ENCODE measurements at places on chromosomes 4 and X. TPM values are rescaled to one million over a fixed set of nuclear protein-coding genes. Genes with fewer than 3 reads are reported as not detected.

DNA sequence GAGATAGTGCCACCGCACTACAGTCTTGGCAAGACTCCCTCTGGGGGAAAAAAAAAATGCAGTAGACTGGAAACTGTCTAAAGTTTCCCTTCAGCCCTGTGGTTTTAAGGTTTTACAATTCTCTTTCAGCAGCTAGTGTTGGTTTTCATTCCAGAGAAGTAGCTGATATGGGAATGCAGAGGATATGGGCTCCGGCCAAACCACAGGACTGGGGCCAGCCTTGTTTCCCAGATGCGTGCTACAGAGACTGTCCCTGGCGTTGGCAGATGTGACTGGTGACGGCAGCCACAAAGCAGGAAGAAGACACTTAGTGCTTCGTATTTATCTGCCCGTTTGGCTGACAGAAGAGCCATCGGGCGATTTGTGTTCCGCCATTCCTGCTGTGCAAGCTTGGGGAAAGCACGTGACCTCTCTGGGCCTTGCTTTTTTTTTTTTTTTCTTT lies 43.2 kb downstream of the ZBTB49 start:
- peak; percentile 88 for DNase-seq

Gene ATP5ME
- total RNA-seq, result 214 TPM

DNA sequence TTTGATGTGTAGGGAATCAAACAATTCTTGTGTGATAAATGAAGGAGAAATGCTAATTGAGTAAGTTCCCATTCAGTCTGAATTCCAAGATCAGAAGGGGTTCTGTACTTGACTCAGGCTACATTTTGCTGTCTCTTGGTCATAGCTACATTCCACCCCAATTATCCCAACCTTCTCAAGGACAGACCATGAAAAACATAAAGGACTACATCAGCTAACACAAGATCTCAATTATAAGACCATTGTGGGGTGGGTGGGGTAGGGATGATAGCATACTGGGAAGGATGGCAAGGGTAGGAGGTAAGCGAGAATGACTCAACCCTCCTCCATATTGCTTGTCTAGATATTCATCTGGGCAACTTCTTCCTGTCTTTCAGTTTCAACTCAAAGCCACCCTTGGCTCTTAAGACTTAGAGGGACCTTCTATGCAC lies 87.4 kb upstream of the ETNPPL start:
- peak; percentile 9 for DNase-seq

Gene ZMAT1
- total RNA-seq, result 0.16 TPM

DNA sequence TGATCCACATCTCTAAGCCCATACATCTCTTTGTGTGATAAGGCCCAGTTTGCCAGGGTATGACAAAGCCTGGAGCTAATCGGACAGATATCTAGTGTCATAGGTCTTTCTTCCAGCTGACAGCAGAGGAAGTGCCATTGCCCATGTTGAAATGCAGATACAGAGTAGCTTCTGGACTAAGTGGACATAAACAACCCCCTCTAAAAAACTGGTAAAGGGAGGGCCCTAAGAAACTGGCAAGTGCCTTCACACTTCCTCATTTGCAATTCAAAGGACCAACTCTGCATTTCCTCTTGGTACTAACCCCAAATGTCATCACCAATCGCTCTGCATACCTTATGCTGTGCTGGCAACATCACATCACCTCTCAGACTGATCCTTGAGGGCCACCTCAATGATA lies 20.8 kb downstream of the ARHGEF6 start:
- DNase-seq, result no peak

DNA sequence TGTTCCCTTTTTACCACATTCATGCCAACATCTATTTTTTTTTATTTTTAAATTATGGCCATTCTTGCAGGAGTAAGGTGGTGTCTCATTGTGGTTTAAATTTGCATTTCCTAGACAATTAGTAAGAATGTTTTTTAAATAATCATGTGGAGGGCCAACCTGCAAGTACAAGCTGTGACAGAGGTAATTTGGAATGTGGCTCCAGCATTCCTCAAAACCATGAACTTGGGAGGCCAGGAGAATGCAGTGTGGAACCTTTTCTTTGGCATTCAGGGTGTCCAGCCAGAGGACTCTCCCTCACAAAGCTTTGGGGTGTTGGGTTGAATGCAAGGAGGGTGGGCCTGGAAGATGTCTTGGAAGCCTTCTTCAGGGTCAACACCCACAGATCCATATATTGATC lies 7.3 kb upstream of the TMEM185A start:
- peak; percentile 1 for DNase-seq

GRCh38 chr4:95984081-95984480 lies 144.2 kb downstream of the PDHA2 start:
- no peak for DNase-seq

Gene SLC10A6
- not detected for total RNA-seq

GRCh38 chrX:21798677-21799219 lies 40.7 kb upstream of the MBTPS2 start:
- DNase-seq, result peak; percentile 95

DNA sequence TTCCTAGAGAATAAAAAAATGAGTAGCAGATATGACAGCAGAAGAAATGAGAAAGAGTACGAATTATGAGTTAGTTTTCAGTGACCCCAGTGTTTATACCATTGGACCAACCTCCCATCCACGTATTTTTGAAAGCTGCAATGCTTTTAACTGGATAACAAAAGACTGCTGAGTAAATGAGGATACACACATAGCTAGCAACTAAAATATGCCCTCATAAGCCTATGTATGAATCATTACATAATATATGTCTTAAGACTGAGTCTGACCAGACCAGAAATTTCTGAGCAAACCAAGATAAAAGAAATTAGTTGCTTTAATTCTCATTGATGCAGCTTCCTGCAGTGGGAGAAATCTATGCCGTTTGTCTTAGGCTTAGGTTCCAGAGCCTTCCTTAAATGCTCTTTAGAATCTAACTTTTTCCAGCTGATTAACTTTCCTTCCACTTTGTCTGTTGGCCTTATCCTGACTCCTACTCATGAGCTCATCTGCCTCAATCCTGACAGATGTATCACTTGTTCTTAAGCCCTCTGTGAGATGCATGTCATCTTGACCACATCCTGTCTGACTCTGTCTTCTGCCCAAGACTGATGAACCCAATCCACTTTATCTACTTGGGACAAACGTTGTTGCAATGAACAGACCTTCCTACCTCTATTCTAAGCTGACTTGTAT lies 301.4 kb upstream of the AADAT start:
- peak; percentile 92 for DNase-seq

- DNase-seq, result no peak
These were observed 59.2 kb upstream of the TMEM47 start for GRCh38 chrX:34716302-34716701.

GRCh38 chrX:105610411-105610810 lies 211.9 kb upstream of the NRK start:
- DNase-seq, result no peak

GRCh38 chrX:39724544-39724943 lies 373.2 kb downstream of the BCOR start:
- no peak for DNase-seq

Gene GLRA3
- not detected for total RNA-seq

Gene CCKAR
- total RNA-seq, result not detected

- DNase-seq, result no peak
These were observed 181.6 kb upstream of the NOCT start for GRCh38 chr4:138833974-138834373.

DNA sequence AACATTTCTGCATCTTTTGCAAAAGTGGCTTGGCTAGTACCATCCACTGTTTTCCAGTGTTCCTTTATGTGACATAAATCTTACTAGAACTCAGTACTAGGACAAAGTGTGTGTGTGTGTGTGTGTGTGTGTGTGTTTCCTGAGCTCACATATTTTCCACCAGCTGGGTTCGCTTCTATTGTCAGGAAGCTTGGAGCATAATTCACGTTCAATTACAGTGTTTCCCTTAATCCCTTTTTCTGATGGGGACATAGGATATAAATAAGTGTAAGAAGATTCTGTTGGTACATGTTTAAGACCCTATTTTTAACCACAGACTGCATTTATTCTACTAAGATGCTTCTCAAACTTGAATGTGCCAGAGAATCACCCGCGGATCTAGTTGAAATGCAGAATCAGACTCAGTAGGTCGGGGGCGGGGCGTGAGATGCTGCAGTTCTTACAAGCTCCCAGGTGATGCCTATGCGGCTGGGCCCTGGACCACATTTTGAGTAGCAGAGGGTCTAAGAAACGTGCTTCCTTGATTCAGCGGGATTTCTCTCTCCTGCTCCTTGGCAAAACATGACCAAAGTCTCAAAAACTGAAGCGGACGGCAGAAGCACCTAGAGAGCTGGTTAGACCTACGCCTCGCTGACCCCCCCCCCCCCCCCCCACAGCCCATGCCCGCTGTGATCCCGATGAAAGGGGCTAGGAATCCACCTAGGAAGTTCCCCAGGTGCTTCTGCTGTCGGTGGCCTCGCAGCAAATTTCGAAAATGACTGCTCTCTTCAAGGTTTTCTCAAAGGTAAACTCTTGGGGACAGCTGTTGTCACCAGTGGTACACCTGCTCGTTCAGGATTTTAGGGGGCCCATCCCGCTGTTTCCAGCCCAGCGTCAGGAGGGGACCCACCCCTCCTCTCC lies 797 bp downstream of the CD99L2 start:
- DNase-seq, result peak; percentile 10

DNA sequence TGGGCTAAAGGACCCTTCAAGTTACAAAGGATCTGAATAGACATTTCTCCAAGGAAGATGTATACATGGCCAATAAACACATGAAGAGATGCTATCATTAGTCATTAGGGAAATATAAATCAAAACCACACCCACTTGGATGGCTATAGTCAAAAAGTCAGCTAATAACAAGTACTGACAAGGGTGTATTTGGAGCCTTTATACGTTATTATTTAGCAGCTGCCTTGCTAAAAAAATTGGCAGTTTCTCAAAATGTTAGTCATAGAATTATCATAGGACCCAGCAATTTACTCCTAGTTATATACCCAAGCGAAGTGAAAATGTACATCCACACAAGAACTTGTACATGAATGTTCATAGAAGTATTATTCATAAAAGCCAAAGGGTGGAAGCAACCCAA lies 112.7 kb upstream of the DUSP21 start:
- DNase-seq, result no peak

GRCh38 chr4:53037892-53038291 lies 175.8 kb downstream of the RASL11B start:
- no peak for DNase-seq

DNA sequence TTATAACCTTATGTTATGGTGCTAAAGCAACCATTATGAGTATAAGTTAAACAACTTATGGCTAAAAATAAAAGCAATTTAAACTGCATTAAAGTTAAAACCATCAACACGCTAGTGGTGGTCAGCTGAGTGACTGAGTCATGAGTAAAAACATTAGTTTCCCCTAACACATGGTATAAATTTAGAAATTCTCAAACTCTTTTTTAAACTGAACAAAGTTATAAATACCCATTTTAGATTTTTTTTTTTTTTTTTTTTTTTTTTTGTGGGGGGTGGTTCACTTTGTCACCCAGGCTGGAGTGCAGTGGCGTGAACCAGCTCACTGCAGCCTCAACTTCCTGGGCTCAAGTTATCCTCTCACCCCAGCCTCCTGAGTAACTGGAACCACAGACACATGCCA lies 5.4 kb upstream of the BBS7 start:
- no peak for DNase-seq

Gene NIPAL1
- 2.1 TPM for total RNA-seq

GRCh38 chr4:54727346-54727745 lies 69.6 kb downstream of the KIT start:
- no peak for DNase-seq

- no peak for DNase-seq
These were observed 72.0 kb upstream of the PJA1 start for GRCh38 chrX:69237236-69237635.

DNA sequence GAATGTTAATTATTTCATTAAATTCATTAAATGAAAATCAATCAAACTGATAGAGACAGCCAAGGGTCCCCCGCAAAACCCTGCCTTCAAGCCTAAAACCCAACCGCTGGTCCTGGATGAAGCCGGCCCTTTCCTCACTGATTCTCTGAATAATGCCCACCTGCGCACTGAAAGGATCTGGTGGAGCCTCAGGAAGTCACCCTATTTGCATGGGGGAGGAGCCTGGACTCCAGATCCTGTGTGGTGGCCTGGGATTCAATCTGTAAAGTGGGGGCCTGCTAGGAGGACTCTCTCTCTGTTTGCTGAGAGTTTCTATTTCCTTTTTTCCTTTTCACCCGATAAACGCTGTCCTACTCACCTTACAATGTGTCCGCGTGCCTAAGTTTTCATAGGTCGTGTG lies 97.9 kb upstream of the ADAMTS3 start:
- DNase-seq, result no peak

GRCh38 chrX:114615765-114616164 lies 31.9 kb downstream of the HTR2C start:
- DNase-seq, result no peak

- no peak for DNase-seq
These were observed 16.9 kb downstream of the STAP1 start for GRCh38 chr4:67575232-67576058.

Gene PARM1
- total RNA-seq, result not detected

DNA sequence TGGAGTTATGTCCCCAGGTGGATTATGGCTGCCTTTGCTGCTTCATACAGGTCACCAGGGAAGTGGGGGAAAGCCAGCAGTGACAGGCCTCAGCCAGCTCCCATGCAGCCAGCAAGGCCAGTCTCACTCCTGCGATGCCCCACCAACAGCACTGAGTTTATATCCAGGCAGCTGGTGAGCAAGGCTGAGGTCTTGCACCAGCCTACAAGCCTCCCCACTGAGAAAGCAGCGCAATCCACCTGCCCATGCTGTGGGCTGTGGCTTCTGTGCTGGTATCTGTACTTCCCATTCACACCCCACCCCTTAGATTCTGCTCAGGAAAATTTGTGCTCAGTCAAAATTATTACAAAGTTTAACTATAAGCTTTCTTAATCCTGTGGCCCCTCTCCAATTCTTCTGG lies 153.5 kb downstream of the HHIP start:
- DNase-seq, result no peak

Gene UCHL1
- not detected for total RNA-seq

Gene PRDM8
- total RNA-seq, result 15.0 TPM

- no peak for DNase-seq
These were observed 235.2 kb downstream of the FRAS1 start for GRCh38 chr4:78292341-78292740.

Data from HT1080 (cell line).